ENCODE measurements at places on chromosomes 7 and 10.

DNA sequence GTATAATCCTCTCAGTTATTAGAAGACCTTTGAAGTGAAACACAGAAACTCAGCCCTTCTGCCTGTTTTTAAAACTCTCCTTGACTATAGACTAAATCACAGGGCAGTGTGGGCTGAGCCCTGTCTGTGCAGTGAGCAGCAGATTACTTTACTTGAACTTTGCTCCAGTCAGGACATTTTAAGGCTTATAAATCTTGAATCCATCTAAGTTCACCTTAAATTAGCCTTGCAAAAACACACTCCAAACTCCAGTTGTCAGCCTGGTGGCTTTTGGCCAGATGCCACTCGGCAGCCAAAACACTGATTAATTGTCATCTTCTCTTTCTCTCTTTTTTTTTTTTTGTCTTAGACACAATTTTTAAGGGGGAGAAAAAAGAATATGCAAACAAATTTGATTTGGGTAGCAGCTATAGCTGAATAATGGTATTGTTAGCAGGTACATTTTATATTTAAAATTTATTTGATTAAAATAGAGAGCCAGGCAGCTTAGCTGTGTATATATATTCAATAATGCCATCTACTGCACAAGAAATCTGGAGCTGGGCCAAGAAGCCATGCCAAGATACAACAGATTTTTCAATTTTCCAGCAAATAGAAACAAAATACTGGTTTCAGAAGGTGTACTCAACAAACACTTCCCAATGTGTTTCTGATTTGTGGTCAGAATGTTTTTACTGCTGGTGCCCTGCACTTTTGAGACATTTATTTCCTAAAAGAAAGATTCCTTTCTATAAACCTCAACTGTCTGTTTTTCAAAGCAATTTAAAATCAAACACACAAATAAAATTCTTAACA, 247.7 kb downstream of the TFEC start:
- no peak for DNase-seq

DNA sequence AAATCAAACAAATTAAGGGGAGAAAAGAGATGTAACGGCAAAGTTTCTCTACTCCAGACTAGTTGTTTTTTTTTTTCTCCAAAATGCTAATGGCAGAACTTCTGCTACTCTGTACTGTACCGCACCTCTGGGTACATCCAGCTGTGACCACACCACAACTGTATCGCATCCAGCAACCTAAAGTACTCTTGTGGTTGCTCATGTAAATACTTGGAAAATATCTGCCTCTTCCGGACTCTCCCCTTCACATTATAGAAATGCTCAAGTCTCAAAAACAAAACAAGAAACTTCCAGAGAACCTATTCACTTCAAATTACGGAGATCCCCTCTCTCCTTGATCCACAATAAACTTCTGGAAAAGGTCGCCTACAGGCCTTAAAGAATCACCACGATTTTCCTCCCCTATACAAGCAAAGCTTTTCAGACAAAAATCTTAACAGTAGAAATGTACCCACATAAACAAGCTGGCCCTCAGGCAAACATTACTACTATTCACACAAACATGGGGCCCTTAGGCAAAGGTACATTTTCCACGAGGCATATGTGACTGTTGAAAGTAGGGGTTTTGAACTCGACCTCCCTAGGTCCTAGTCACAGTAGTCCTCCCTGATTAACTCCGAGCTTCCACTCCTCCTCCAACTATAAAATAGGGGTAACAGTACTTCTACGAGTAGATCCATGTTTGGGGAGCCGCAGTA, 222.9 kb upstream of the MKLN1 start:
- no peak for DNase-seq

GRCh38 chr7:117565226-117565625, 85.4 kb downstream of the CFTR start:
- no peak for DNase-seq

DNA sequence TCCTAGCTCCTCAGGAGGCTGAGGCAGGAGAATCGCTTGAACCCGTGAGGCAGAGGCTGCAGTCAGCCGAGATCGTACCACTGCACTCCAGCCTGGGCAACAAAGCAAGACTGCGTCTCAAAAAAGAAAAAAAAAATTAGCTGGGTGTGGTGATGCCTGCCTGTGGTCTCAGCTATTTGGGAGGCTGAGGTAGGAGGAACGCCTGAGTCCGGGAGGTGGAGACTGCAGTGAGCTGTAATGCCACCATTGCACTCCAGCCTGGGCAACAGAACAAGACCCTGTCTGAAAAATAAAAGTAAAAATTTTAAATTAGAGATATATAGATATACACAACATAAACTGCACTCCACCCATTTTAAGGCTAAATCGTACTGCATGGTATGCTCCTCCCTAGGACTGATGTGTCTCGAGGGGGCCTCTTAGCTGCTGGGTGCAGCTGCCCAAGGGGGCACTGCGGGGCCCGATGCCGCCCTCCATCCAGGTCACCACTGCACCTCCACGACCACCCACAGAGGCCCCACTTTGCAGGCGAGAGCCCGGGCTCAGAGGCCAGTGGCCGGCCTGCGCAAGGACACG, 40.9 kb upstream of the FOXK1 start:
- no peak for DNase-seq

GRCh38 chr7:2037808-2038522, 194.8 kb downstream of the MAD1L1 start:
- peak; percentile 69 for DNase-seq

GRCh38 chr10:79322616-79323543, 24.4 kb upstream of the PPIF start:
- DNase-seq = no peak

- DNase-seq = no peak
Measured at GRCh38 chr10:119480667-119481066, 61.9 kb downstream of the RGS10 start.

- DNase-seq = no peak
Measured at GRCh38 chr10:89156161-89156835, 50.8 kb downstream of the CH25H start.

GRCh38 chr10:75180592-75180991, 30.0 kb upstream of the VDAC2 start:
- DNase-seq = no peak

DNA sequence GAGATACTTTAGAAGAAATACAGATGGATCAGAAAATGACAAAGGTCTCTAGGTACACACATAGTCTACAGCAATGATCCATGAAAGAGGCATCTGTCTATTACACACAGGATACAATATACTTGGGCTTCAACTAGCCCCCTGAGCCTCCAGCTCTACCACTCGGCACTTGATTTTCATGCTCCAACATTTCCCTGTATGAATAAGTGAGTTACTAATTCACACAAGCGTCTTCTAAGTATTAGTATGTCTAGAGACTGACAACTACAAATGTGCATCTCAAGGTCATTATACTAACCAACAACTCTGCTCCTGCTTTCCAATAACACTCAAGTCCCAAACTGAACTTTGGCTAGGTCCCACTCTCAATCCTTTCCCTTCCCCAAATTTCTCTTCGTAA, 8.3 kb downstream of the FAM204A start:
- no peak for DNase-seq

GRCh38 chr10:116452338-116452720, 24.7 kb downstream of the PNLIPRP3 start:
- no peak for DNase-seq

- no peak for DNase-seq
Measured at GRCh38 chr7:41472427-41473125, 230.3 kb downstream of the INHBA start.

DNA sequence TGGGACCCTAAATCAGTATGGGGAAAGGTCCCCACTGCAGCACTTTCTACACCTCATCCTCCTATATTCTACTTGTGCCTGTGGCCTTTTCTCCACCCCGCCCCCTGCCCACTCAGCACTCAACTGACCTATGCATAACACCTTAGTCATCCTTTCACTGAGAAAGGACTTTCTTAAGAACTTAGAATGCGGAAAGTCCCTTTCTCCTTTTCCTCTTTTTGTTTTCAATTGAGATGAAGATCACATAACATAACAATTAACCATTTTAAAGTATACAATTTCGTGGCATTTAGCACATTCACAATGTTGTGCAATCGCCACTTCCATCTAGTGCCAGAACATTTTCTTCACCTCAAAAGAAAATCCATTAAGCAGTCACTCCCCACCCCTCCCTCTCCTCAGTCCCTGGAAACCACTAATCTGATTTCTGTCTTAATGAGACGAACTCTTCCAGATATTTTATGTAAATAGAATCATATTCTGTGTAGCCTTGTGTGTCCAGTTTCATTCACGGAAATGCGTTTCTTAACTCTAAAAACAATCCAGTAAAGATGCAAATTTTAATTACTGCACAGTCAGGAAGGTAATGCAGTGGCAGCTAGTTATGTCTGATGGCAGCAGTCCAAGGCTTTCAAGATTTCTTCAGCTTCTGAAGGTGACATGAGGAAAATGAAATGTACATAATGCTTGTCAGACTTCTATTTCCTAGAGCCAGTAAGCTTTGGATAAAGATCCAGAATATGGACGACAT, 41.7 kb downstream of the FAS start:
- no peak for DNase-seq

- no peak for DNase-seq
Measured at GRCh38 chr10:72292223-72292691, 18.5 kb downstream of the DDIT4 start.

- DNase-seq = no peak
Measured at GRCh38 chr10:1128649-1129048, 72.5 kb downstream of the WDR37 start.
